ENCODE measurements at places on chromosomes 4 and X.

- DNase-seq: no peak
Observed at GRCh38 chr4:63983224-63983623, 426.0 kb downstream of the TECRL start.

GRCh38 chrX:140918398-140919038 is 83.9 kb upstream of the SPANXB1 start:
- no peak for DNase-seq

DNA sequence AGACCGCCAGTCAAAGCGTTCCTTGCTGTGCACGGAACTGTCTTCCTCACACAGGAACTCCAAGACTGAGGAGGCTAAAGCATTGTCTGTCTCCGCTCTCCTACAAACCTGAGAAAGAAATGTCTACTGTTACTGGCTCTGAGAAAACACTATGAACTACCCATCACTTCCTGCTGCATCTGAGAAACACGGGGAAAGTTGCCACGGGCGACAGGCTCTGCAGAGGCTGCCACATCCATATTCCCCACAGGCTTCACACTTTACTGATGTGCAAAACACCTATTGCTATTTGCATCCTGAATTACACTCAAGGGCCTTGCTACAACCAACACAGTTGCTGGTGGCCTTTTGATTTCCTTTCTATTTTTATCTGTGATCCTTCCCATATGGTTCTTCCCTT is 59.0 kb downstream of the AFAP1 start:
- no peak for DNase-seq

DNA sequence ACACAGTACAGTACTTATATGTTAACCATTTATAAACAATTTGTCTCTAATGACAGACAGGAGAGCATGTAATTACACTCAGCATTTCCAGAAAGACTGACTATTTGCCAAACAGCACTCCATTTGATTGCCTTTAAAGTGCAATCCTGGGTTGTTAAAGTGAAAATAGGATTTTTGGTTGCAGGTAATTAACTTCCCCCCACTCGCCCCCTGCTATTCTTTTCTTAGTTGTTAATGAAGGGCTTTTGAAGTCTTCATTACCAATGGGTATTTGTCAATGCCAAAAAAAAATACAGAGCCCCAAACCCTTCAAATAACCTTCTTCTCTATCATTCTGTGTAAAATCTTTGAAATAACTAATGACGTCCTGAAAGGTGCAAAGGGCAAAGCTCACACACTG is 825.6 kb downstream of the STPG2 start:
- no peak for DNase-seq

- no peak for DNase-seq
Observed at GRCh38 chr4:185352741-185353140, 43.0 kb downstream of the LRP2BP start.

DNA sequence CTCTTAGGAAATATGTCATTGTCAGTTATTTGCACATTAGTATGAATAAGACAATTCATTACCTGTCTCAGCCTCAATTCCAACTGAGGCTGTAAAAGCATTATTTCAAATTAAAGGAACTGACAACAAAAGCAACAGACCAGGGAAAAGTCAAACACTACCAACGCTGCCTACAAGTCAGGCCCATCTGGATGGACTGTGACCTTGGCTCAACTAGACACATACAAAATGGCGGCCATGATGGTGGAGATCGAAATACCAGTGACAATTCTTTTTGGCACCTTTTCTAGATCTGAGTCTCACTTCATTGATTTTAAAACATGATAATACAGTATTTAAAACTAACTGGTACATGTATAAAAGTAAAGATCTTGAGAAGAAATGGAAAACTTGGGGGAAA is 160.7 kb downstream of the DHX15 start:
- DNase-seq: no peak

GRCh38 chr4:145820407-145820806 is 118.2 kb downstream of the ZNF827 start:
- no peak for DNase-seq

GRCh38 chr4:59387759-59388758 is 1812.1 kb upstream of the ADGRL3 start:
- DNase-seq: no peak

DNA sequence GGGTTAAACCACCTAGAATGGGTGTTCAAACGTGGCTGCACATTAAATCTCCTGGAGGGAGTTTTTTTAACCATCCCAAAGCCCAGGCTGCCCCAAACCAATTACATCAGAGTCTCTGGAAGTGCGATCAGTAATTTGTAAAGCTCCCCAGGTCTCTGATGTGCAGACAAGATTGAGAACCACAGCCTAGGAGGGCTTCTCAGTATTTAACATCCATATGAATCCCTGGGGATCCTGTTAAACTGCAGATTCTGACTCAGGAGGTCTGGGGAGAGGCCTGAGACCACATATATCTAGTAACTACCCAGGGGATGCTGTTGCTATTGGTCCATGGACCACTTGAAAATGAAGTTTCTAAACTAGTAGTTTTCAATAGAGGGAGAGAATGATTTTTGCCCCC is 42.6 kb downstream of the SMPX start:
- no peak for DNase-seq

DNA sequence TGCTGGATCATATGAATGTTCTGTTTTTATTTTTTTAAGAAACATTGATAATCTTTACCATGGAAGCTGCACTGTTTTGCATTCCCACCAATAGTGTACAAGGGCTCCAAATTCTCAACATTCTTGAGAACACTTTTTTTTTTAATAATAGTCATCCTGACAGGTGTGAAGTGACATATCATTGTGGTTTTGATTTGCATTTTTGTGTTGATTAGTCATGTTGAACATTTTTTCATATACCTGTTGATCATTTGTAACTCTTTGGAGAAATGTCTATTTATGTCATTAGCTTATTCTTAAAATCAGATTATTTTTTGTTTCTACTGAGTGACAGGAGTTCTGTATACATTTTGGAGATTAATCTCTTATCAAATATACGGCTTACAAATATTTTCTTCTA is 408.5 kb downstream of the GLUD2 start:
- no peak for DNase-seq

DNA sequence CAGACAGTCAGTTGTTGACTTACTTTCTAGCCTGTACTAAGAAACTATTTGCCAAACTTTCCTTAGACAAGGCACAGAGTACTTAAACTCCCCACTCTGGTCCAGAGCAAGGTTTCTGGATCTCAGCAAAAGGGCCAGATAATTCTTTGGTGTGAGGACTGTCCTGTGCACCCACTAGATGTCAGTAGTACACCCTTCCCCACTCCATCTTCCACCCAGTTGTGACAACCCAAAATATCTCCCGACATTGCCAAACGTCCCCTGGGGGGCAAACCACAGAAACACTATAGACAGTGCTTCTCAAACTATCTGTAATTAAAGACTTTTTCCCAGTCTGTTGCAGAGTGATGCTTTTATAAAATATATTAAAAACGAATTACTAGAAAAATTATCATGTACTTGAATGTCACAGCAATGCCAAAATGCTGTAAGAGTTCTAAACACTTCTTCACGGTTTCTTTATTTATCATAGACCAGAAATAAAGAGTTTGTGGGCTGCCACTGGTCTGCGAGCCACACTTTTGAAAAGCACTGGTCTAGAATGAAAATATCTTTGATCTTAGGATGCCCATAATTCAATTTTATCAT is 203.5 kb downstream of the PRDM5 start:
- no peak for DNase-seq

Data from stimulated activated CD4-positive, alpha-beta T cell treated with anti-CD3 and anti-CD28 coated beads, Interleukin-15, amount 100 ng/mL, for 1 hour (primary cell).